ENCODE measurements at places on chromosomes 13 and 19.

- no peak for DNase-seq
Observed at GRCh38 chr13:25733696-25734435, 317.9 kb downstream of the SHISA2 start.

GRCh38 chr13:40190641-40191100 lies 475.8 kb downstream of the FOXO1 start:
- no peak for DNase-seq

- DNase-seq = no peak
Observed at GRCh38 chr13:21259571-21260455, 83.4 kb downstream of the MRPL57 start.

DNA sequence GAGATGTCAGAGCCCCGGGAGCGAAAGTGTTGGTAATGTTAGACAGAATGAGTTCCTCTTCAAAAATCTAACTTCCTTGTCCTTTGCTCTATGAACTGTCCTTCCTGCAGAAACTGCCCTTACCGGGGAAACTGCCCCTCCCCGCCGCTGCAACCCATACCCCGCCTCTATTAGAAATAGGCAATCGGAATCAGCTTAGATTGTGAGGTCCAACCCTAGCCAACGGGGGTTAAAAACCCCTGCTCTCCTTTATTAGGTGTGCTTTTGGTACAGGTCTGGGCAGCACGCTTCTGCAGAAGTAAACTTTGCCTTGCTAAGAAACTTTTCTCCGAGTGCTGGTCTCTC lies 11.5 kb upstream of the CAPNS1 start:
- no peak for DNase-seq

DNA sequence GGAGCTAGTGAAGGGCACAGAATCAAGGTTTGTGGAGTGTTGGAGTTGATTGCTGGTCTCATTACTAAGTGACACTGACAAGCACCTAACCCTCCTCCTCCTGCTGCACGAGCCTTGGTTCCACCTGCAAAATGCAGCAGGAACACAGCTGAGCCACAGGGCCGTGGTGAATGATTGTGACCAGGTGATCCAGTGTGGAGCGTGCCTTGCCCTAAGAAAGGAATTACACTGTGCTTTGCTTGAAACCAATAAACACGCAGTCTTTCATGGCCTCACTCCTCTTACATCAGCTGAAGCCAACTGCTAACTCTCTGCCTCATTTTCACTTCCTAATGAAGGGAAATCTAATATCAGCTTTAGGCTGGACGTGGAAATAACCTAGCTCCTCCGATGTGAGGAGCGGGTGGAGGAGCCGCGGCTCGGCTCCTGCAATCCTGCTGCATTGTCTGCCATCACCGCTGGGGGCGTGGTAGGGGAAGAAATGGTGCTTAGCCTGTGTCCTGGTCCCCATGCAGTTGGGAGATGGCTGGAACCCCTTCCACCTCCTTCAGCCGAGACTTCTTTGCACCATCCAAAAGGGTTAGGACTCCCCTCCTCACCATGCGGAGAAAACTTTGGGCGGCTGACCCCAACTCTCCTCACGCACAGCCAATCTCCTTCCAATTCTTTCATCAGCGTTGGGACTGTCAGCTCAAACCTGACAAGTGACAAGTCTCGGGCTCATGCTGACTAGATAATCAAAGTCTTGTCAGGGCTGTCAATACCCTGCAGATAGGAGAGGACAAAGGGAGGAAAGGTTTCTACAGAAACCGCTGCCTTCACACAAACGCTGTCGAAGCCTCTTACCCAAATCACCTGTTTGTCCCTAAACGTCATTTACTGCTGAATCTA lies 427.9 kb downstream of the ZNF536 start:
- DNase-seq = peak; percentile 34

DNA sequence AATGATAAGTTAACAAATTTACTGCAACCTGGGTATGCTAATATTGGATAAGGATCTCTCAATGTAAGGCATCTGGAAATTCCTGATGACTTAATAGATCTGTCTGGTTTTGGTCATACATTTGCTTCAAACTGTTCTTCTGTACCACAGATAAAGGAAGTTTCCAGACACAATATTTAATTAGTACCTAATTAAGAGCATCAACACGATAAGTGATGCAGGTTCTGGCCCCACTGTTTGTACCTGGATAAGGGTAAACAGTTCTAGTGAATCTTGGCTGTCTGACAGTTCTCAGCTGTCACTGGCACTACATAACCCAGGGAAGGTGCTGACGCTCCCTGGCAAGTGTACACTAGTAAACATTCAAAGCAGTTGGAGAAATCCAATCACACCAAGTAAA lies 165.6 kb downstream of the MZT1 start:
- DNase-seq = no peak

DNA sequence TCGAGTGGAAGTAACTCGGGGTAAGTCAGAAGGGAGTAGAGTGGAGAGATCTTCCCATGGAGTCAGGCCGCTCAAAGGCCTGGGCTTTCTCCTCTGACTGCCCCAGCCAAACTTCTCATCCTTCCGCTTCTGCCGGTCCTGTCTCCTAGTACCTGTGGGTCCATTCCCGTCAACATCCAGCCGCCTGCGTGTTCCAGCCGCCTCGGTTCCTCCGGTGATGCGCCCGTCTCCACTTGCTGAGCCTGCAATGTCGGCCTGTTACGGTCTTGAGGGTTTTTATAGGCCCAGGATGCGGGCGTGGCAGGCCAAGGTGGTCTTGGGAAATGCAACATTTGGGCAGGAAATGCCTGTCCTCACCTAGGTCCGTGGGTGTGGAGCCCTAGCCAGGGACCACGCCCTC lies 38.3 kb downstream of the RASL11A start:
- DNase-seq = no peak

GRCh38 chr19:13861714-13862531 lies 15.0 kb upstream of the NANOS3 start:
- DNase-seq = peak; percentile 87

DNA sequence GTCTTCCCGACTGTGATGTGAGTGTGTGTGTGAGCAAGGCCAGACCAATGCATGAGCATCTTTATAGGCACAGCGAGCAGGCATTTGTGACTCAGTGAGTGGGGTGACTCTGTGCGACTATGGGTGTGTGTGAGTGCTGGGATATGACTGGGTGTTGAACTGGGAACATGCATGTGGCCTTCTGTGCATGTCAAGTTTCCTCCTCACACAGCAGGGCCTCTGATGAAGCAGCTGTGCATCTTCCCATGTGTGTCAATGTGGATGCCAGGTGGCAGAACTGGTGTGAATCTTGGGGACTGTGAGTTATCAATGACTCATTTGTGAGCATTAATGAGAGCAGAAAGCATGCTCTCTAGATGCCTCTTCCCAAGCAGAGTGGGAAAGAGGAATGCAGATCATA lies 12.1 kb upstream of the LGALS14 start:
- DNase-seq = no peak

GRCh38 chr13:27621116-27621365 lies 651 bp upstream of the POLR1D start:
- DNase-seq = no peak

- no peak for DNase-seq
Observed at GRCh38 chr13:40508127-40508526, 158.3 kb downstream of the FOXO1 start.

- no peak for DNase-seq
Observed at GRCh38 chr19:30590596-30591229, 218.5 kb downstream of the ZNF536 start.

DNA sequence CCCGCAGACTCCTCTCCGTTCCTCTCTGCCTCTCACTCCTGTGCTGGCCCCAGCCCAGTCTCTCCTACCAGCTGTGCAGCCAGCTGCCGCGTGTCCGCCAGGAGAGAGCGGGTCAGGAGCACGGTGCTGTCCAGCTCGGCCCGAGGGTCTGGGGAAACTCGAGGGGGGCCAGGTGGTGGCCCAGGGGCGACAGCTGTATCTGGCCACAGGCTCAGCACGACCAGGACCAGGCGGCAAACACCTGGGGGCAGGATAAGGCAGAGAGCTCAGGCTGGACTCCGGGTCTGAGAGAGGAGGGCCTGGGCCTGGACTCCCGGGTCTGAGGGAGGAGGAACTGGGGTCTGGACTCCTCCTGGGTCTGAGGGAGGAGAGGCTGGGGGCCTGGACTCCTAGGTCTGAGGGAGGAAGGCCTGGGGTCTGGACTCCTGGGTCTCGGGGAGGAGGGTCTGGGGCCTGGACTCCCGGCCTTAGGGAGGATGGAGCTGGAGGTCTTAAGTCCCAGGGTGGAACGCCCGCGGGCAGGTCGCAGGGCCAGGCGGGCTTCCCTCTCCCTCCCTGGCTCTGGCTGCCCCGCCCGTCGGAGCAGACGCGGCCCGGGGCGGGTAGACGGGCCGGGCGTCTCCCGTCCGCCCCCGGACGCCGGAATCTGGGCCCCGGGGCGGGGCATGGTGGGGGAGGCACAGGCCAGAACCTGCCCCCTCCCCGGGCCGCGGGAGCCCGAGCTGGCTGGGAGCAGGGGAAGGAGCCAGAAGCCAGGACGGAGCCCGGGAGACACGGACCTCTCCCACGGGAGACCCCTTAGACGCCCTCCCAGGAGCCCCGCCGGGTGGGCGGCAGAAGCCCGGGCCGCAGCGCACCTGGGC lies 1.3 kb downstream of the IL11 start:
- peak; percentile 47 for DNase-seq

GRCh38 chr13:111470933-111471332 lies 150.5 kb downstream of the TEX29 start:
- no peak for DNase-seq

GRCh38 chr19:56134654-56134921 lies 6.5 kb upstream of the ZNF444 start:
- DNase-seq = no peak

DNA sequence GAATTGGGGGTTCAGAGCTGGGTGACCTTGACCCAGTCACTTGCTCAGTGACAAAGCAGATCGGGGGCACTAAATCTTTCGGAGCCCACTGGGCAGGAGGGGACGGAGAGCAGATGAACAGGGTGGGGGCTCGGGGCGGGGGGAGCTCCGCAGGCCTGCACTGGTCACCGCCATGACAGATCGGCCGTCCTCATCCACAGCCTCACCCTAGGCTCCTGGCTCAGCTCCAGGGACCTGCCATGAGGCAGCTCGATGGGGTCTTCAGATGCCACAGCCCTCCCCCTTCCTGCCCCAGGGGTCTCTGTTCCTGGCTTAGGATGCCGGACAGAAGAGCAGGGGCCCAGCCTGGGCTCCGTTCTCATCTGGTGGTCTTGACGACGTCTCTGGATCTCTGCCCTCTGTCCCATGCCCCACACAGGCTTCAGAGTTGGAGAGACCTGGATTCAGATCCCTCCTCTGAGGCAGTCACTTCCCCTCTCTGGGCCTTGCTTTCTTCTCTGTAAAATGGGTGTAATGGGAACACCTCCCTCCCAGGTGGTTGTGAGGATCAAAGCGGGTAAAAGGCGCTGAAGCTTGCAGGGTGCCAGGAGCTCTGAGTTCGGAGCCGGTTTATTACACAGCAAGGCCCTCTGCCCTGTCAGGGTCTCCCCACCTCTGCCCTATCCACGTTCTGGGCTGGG lies 3.0 kb downstream of the KDM4B start:
- DNase-seq = no peak

DNA sequence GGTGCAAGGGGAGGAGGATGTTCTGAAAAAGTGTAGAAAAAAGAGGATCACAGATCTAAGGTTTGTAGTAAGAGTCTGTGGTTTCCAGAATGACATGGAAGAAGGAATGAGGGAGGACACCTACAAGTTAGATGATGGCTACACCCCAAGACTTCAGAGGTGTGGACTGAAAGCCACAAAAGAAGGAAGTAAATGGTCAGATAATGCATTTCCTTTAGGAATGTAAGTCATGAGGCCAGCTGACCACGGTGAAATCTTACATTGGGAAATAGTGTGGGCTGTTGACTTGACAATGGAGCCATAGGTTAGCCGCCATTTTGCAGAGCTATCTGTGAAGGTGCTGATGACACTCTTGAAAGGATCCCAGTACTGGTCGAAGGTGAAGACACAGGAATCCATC lies 25.3 kb upstream of the FBXO27 start:
- DNase-seq = no peak

- DNase-seq = no peak
Observed at GRCh38 chr19:10520652-10521318, 3.5 kb upstream of the S1PR5 start.
